Dermis lymphatic vessel endothelial cell (primary cell): ENCODE measurements at places on chromosomes 6 and 20. TPM values are rescaled to one million over a fixed set of nuclear protein-coding genes. Genes with fewer than 3 reads are reported as not detected.

Gene GCNT2
- 55.2 and 87.2 TPM in 2 replicates for total RNA-seq

Gene PCK1
- not detected in 2 replicates for total RNA-seq

Gene ATG5
- total RNA-seq = 58.8 and 63.3 TPM in 2 replicates

Gene AGPAT4
- total RNA-seq = 11.5 and 12.9 TPM in 2 replicates

Gene SCRT2
- total RNA-seq = not detected in 2 replicates

Gene OTOR
- not detected in 2 replicates for total RNA-seq

Gene COQ3
- 2.9 and 4.4 TPM in 2 replicates for total RNA-seq

Gene TCP11
- 0.22 TPM in 1 of 2 replicates, not detected in the other for total RNA-seq

Gene COL12A1
- 1.7 and 2.5 TPM in 2 replicates for total RNA-seq

Gene KHDC1
- total RNA-seq = under 0.01 and 0.09 TPM in 2 replicates

Gene ZC2HC1B
- total RNA-seq = not detected in 2 replicates
